ENCODE measurements at places on chromosomes 7 and 10.

GRCh38 chr7:7765422-7765821 lies 47.0 kb upstream of the RPA3 start:
- no peak for DNase-seq

- peak; percentile 48 for DNase-seq
Measured at GRCh38 chr7:148883266-148884048, 634 bp downstream of the EZH2 start.

DNA sequence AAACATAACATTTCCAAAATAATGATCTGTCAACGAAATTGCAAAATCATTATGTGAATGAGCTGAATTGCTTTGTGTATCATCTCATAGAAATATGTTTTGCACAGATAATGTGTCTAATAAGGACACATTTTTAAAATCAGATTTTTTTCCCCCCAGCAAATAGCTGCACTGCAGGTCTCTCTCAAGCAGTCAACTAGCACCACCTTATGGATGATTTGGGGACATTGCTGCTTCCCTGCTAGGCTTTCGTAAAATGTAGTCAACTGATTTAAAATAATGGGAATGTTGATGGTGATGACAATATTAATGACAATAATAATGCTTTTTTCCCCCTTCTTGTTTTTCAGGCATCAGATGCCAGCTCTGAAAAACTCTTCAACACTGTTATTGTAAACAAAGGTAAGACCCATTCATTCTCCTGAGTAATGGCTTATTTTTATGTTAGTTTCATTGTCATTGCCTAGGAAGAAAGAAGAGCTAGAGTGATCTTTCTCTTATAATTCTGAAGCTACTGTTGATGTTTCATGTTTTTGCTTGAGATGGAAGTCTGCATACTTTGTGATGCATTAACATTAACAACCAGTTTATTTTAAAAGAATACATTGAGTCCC lies 433.6 kb upstream of the GALNT17 start:
- DNase-seq = peak; percentile 28

DNA sequence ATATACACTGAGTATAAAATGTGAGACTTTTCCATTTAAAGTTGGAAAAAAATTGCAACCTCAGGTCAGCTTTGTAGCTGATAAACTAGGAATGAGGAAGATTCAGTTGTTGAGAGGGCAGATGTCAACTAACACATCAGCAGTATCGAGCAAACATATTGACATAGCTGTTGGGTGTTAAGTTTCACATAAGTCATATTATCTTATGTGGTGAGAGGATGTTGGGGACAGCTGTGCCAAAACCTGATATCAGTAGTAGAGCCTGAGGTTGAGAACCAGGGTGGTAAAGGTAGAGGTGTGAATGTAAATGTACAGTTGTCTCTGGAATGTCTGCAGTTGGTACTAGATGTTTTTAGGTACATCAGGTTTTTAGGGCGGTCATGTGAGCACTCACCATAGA lies 5.0 kb downstream of the ZRANB1 start:
- no peak for DNase-seq

- no peak for DNase-seq
Measured at GRCh38 chr10:78552261-78552811, 516.4 kb upstream of the ZMIZ1 start.

DNA sequence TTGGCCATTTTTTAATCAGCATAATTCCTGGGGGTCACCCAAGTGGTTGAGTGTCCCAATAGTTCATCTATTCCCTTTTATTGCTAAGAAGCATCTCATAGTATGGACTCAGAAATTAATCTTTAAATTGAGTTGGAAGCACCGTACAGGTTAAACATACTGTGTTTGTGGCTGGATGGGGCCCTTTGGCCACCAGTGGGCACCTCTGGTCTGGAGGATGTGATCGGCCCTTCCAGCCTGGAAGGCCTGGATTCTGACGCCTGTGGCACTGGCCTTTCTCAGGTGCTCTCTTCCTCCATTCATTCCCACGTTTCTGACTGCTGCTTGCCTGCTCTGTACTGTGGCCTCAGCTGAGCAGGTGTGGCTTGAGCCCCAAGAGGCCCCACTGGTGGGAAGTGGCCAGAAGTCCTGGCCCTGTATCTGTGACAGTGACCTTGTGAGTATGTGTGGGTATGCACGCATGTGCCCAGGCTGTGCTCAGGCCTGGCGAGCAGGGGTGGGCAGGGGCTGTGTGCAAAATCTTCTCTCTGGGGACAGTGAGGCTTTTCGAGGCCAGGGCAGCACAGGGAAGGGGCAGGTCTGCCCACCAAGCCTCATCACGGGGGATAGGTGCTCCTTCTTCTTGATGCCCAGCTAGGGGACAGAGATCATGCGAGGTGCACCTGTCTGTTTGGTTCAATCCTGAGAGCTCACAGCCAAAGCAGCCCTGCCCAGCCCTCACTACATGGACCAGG lies 30.1 kb downstream of the LDB3 start:
- no peak for DNase-seq

GRCh38 chr7:106874076-106874475 lies 9.0 kb downstream of the PIK3CG start:
- no peak for DNase-seq

GRCh38 chr7:18109762-18110161 lies 82.1 kb upstream of the PRPS1L1 start:
- no peak for DNase-seq

DNA sequence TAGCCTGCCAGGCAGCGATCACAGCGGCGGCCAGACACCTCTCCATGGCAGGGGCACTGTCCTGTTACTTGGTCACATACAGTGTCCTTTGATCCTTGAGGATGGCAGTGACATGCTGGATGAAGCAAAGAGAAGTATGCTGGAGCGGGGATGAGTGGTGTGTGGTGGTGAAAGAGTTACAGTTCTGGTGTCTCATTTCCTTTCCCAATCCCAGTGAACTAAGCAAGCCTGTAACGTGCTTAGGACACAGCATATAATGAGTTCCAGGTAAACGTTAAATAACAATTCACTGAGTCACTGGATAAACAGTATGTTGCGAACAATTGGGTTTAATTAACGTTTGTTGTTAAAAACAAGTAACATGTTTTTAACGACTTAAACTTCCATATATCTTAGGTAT lies 63.5 kb upstream of the LAMB1 start:
- no peak for DNase-seq

DNA sequence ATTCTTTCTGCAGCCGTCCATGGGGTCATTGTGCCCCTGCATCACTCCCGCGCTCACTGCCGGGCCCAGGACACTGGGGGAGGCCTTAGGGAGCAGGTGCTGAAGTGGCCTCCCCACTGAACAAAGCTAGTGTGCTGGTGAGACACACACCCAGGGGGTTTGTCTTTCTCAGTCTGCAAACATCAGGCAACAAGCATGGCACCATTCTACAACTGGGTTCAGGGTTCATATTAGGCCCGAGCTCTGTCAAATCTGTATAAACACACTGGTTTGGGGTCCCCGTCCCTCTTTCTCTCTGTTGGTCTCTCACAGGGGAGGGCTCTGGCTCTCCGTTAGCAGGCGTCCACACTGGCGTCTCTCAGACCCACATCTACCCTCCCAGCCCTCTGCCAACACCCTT lies 11.1 kb upstream of the PPP2R2D start:
- DNase-seq = no peak

DNA sequence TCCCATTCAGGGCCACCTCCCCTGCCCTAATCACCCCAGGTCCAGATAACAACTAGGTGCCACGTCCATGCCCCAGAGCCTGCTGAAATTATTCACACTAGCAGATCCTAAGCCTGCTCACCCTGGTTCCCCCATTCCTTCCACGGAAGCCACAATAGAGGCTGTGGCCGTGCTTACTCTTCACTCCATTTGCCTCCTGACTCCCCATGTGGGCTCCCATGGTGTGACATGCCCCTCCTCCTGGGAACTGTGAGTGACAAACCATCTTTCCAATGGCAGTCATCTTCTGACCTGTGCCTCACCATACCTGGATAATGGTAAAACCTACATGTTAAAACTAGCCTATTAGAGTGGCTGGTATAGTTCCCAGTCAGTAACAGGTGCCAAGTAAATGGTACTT lies 216.2 kb upstream of the PRKCQ start:
- no peak for DNase-seq

- no peak for DNase-seq
Measured at GRCh38 chr7:25968205-25968993, 183.6 kb upstream of the NFE2L3 start.

DNA sequence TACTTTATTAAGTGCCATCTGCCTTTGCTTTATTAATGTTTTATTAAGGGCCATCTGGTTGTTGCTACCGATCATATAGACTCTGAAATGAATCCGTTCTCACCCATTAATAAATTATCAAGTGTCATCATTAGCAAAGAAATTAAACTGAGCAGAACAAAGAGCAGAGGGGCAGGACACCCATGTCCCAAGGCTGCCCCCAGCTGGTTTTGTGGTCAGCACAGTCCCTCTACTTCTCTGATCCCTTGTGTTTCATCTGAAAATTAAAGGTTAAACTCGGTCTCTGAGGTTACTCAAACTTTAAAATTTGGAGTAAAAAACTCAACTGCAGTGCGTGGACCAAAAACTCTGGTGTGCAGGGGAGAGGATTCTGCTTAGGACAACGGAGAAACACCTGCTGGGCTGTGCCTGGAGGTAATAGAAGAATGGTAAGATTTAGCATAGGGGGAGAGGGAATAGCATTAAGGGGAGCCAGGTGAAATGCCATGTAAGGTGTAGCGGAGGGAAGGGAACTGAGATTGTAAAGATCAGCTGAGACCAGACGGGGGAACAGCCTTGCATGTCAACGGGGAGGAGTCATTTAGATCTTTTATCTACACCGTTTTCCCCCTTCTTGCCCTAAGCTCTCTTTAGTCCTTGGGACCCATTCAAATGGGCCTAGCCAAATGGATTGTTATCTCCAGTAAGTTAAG lies 10.8 kb upstream of the GSDME start:
- DNase-seq = no peak

- peak; percentile 92 for DNase-seq
Measured at GRCh38 chr7:768881-769504, 41.9 kb upstream of the PRKAR1B start.

DNA sequence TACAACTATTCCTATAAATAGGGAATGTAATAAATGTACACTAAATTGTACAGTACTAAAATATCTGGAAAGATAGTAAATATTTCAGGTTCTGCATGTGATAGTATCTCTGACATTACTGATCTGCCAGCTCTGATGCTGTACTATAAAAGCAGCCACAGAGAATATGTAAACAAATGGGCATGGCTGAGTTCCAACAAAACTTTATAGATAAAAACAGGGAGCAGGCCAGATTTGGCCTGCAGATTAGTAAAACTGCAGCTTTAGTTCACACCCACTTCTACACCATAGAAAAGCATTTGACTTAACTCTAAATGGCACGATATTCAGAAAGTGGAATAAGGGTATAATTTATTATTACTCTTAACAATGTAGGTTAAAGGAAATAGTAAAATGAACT lies 18.8 kb upstream of the TLL2 start:
- DNase-seq = no peak

DNA sequence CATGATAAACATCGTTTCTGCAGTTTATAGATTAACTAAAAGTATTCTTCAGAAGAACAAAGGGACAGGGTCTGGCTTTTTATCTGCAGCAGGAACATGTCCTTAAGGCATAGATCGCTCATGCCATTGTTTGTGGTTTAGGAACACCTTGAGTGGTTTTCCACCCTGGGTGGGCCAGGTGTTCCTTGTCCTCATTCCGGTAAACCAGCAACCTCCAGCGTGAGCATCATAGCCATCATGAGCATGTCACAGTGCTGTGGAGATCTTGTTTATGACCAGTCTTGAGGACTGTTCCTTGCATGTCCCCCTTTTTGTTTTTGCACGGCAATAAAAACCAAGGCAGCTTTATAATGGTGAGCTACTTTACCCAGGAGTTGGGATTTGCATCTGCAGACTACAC lies 33.9 kb downstream of the STOX1 start:
- DNase-seq = peak; percentile 46

GRCh38 chr7:26070290-26070689 lies 81.7 kb upstream of the NFE2L3 start:
- no peak for DNase-seq

DNA sequence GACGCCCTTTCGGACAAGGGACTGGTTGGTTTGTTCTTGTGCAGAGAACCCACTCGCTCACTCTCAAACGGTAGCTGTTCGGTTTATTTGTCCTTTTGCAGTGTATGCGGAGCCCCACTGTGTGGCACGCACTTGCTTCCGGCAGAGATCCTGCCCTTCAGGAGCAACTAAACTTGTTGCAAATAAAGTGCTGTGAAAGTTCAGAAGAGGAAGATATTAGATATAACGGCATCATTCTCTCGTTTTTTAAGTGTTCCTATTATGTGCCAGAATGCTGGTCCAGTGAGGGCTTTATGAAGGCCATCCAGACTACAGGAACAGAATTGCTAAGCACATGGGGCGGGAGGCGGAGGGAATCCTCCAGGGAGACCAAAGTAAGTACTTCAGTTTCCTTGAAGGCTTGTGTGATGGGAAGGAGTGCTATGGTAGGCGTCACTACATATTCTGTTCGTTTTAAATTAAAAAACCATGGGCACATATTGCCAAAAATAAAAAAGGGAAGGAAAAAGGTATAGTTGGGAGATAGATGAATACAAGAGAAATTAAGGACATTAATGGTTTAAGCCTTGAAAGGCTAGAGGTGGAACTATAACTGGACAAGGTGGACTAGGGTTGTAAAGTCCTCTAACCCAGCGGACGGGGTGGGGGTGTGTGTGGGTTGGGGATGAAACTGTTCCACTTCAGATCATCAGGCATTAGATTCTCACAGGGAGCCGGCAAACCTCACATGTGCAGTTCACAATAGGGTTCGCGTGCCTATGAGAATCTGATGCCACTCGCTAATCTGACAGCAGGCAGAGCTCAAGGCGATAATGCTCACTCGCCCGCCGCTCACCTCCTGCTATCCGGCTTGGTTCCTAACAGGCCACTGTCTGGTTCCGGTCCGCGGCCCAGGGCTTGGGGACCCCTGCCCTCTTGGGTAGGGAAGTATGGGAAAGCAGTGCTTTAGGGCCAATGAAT lies 704 bp upstream of the ERLIN1 start:
- DNase-seq = peak; percentile 18

- DNase-seq = no peak
Measured at GRCh38 chr10:47182934-47183703, 116.9 kb upstream of the GDF10 start.

GRCh38 chr10:70997236-70997635 lies 108.9 kb upstream of the PCBD1 start:
- DNase-seq = no peak

- DNase-seq = no peak
Measured at GRCh38 chr10:132054564-132054963, 11.2 kb upstream of the JAKMIP3 start.

GRCh38 chr7:80918909-80919721 lies at the start of gene SEMA3C:
Gene SEMA3C (minus strand): TSS chr7:80919051. CDS start chr7:80916781, 2,270 bp downstream.
- peak; percentile 92 for DNase-seq

DNA sequence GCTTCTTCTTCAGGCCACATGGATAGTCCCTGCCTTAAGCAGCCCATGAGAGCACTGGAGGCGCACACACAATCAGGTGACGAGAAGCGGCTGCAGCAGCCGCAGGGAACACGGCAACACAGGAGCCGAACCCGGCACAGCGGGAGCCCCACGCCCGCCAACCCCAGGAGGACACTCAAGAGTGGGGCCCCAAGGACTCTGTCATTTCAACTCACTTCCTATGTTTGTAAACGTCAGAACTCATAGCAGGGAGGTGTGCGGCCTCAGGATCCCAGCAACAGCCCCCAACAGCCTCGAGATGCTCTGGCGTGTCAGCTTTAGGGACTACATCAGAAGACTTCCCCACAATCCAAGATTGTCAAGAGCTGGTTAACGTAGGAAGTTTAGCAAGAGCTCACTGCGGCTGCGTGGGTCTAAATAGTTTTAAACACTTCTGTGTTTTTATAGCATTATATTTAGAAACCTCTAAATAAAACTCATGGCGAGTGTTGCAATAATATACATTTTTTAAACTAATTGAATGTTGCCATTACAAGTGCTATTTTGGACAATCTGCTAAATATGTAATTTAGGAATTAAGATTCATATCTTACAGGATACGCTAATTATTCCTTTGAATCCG lies 123.4 kb downstream of the MAD1L1 start:
- DNase-seq = no peak

Data from Caki2 (cell line).